Activated CD4-positive, alpha-beta T cell treated with anti-CD3 and anti-CD28 coated beads, Interleukin-2, Interleukin-6, amounts not matched to agents 100 ng/mL and 50 ng/mL, durations not matched to agents 16 hours and 8 hours (primary cell): ENCODE measurements at places on chromosomes 7 and 10.
A peak's percentile ranks its signal among the peaks of the same experiment; 100 is the strongest.

- no peak for DNase-seq
These were observed 68.8 kb downstream of the KIAA1217 start for GRCh38 chr10:24277771-24278170.

- no peak for DNase-seq
These were observed 77.4 kb upstream of the FRMD4A start for GRCh38 chr10:14408139-14408538.

DNA sequence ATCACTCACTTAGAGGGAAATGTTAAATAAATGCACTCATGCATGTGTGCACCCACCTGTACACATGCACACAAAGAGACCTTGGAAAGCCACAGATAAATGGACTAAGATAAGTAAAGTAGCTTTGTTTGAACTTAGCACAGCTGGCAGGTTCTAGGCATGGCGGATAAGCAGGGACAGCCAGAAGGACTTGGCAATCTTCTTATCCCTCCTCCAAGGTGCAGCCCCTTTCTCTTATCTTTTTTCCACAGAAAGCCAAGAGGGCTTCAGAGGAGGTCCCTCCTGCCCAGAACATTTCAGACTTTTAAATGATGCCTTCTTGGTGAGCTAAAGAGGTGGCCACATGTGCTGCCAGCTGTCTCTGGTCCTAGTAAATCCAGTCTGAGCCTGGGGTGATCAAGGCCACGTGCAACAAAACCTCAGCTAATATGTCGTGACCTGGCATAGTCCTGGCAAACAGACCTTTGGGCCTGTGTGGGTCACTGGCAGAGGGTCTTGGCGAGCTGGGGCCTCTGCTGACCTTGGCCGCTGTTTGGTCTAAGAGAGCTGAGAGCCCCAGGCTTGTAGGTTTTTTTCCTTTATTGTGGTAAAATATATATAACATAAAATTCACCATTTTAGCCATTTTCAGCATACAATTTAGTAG lies 43.2 kb upstream of the SLC35B4 start:
- no peak for DNase-seq

DNA sequence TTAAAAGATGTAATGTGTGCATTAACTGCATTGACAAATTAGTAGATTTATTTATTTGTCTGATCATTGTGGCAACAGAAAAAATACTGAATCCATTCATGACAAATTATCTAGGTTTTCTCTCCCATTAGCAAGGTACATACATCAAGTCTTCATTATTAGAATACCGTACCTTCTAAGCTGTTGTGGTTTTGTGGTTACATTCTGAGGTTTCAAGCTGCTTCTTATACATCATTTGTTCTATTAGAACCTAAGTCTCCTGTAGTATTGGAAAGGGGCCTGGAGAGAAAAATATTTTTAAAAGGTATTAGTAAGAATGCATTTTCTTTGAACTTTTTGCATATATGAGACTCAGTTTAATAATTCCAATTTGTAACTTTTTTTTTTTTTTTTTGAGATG lies 26.3 kb upstream of the CACNB2 start:
- DNase-seq, result no peak

DNA sequence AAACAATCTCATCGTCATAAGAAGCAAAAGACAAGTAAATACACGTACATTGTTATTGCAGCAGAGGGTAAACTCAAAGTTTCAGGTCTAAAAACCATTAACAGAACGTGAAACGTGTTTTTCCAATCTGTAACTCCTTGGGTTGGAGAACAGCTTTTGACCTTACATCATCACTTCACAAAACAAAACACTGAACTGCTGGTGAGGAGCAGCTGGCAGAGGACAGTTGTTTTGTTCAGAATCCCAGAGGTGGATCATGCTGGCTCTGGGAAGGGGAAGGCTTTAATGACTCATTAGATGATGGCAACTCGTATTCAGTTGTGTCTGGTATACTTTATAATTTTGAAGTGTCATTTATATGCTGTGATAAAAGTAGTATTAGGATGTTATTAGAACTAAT lies 923.0 kb upstream of the CELF2 start:
- no peak for DNase-seq

DNA sequence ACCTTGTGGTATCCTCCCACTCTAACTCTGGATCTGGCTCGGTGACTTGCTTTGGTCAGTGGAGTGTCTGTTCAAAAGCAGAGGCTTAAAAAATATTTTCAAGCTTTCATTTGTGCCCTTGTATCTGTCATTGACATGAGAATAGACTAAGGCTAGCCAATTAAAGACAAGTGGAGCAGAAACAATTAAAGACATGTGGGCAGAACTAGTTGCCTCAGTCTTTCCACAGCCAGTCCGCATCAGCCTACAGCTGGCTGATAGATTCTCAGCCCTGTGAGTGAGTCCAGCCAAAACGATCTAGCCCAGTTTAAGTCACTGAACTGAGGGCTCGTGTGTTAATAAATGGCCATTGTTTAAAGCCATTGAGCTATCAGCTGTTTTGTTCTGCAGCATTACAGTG lies 185.2 kb upstream of the DGKB start:
- no peak for DNase-seq

- peak; percentile 25 for DNase-seq
These were observed 114.0 kb downstream of the BBS9 start for GRCh38 chr7:33243319-33243881.

- no peak for DNase-seq
These were observed 513.9 kb upstream of the GALNT17 start for GRCh38 chr7:70618020-70618551.

GRCh38 chr7:15610503-15610902 lies 48.7 kb upstream of the AGMO start:
- no peak for DNase-seq

GRCh38 chr7:139745678-139746143 lies 32.1 kb downstream of the HIPK2 start:
- DNase-seq, result no peak

- DNase-seq, result no peak
These were observed 133.1 kb downstream of the MAPK8 start for GRCh38 chr10:48439581-48440041.

GRCh38 chr10:66627156-66627555 lies 298.7 kb upstream of the LRRTM3 start:
- peak; percentile 1 for DNase-seq

DNA sequence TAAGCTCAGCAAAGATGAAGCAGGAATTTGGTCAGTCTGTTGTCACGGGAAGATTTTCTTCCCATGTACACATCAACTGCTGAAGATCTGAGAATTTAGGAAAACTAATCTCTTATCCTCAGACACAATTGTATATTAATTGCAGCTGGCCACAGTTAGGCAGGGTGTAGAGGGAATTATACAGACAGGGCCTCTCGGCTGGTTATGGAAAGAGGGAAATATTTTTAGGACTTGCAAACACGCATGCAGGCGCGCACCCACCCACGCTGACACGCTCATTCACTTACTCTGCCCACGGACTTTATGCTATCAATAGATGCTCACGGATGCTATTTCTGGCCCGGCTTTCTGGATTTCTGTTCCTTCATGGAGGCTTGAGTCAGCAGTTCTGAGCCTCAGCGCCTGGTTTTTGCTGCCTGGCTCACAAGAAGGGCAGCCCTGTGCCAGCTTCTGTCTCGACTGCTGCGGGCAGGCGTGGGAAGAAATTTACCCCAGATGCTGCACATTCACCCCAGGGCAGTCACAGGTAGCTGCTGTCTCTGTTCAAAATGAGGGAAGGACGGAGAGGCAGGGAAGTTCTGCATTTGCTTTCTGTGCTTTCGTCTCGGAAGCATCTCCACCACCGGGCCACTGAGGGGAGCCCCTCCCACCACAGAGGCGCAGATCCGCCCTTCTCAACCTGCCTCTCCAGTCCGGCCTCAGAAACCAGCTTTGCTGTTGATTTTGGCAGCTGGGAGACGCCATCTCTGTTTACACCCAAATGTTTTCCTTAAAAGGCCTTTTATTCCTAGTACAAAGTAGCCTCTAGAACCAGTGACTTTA lies 116.3 kb upstream of the BTBD16 start:
- no peak for DNase-seq

GRCh38 chr7:14104861-14105260 lies 115.4 kb upstream of the ETV1 start:
- DNase-seq, result no peak

DNA sequence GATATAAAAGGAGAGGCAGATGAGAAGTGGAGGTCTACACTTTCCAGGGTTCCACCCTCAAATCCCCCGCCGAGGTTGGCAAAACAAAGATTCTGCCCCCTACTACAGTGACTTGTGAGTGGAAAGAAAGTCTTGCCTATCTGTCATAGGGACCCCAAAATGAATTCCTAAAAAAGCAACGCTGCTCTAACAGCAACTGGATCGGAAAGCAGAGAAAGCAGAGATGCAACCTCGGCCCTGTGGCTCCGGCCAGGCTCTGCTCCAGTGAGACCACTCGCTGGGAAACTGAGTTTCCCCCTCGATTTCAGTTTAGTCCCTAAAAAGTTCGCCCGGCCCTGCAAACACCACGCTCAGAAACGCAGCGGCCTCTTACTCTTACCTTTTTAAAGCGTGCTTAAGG lies 297.9 kb upstream of the NFE2L3 start:
- no peak for DNase-seq

- DNase-seq, result no peak
These were observed 7.8 kb upstream of the PTPN12 start for GRCh38 chr7:77529279-77529678.
